NCI-H1694 treated with DMSO at 0.1 percent for 48 hours (cell line): ENCODE measurements at places on chromosomes 7 and 10.

DNA sequence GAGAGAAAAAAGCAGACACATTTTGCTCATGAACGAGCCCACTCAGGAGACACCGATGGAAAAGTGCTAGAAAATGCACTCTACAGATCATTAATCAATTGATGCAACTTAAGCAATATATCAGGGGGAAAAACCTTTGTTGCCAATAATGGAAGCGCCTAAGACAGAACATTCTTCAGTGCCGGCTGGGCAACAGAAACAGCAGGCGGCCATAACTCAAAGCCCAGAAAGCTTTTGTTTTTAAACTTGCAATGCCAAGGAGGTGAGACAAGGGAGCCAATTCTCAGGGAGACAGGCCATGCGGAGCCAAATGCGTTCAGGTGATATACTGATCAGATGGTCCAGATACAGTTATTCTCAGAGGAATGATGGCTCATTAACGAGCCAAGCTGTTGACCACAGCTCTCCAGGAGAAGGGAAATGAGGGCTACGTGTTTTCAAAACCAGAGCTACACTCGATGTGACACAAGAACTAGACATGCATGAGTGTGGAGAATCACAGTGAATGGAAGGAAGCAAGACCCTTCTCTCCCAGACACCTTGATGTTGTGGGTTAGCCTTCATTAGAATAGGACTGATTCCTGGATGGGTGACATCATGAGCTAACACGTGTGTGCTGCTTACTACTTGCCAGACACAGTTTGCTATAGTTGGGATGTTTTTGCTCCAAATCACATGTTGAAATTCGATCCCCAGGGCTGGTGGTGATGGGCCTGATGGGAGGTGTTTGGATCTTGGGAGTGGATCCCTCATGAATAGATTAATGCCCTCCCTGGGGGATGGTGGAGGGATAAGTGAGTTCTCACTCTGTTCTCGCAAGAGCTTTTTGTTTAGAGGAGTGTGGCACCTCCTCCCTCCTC is 79.1 kb upstream of the KCNMA1 start:
- DNase-seq = no peak

- DNase-seq = peak; percentile 37
Observed at GRCh38 chr10:77637532-77638320, at the start of gene KCNMA1. TSS of gene KCNMA1 (minus strand) at chr10:77637808.

GRCh38 chr7:101588131-101588935 is 40.8 kb downstream of the MYL10 start:
- DNase-seq = no peak

DNA sequence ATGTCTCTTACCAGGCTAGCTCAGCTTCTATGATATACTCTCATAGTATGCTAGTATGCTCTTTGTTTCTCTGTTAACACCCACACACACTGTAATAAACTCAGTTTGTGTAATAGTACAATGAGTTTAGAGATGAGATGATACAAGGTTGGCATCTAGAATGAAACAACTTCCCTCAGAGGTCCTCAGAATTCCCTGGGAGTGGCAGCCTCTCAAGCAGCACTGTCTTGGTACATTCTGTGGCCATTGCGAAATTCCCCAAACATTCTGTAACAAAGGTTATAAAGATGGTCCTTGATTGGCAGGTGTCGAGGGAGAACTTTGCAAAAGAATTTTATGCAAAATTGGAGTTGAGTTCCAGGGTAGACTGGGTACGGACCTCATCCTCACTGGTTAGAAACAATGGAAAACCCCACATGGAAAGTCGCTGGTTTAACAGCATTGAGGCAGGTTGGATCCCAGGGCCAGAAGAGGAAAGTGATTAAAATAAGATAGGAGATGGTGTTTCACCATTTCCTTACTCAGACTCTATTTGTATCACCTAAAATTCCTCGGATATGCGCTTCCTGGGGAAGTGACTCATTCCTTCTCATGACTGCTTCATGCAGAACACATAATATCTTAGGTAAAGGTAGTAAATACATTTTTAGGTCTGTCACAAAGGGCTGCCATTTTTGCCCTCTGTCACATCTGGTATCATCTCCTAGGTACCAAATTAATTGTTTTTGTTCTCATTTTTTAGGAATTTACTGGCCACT is 657.8 kb downstream of the SORCS1 start:
- no peak for DNase-seq

DNA sequence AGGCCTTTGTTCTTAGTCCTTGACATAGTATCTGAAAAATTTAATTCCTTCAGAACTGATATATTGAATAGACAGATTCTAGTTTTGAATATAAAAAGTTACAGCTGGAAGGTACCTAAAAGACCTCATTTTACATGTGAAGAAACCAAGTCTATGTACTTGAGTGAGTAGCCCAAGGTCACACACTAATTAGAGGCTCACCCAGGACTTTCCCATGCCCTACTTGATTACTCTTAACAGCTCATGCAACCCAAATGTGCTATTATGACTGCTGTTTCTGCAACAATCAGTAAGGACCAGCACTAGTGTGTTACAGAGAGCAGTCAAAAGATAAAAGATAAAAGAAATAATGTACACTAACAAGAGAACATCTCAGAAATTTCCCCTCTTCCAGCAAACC is 40.7 kb upstream of the BET1 start:
- DNase-seq = no peak

DNA sequence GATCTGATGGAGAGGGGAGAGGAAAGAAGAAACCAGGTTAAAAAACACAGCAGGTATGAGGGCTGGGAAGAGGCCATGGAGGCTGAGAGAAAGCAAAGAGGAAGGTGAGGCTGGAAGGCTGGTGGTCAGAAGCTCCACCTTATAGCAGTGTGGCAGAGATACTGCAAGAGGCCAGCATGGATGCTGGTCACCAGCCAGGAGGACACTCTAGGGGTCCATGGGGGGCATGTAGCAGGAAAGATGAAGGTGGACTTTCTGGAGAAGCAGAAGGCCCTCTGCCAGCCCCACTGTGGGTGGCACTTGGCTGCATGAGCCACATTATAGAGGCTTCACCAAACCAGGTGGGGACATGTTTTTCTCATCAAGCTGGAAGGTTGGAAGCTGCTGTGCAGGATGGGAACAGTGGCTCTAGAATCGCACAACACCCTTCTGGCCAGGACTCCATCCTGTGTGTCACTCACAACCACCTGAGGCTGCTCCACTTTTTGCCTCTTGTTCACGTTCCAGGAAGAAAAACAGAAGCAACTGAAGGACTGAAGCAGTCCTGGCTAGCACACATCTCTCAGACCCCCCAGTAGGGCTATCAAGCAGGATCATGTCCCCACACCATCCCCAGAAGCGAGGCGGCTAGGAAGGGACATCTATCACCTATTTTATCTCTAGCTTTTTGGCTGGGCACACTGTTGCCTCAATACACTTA is 587.5 kb upstream of the MGMT start:
- DNase-seq = no peak

GRCh38 chr10:117688358-117688757 is 145.8 kb downstream of the EMX2 start:
- no peak for DNase-seq

GRCh38 chr10:97365761-97366351 is 31.3 kb upstream of the FRAT2 start:
- DNase-seq = peak; percentile 9

DNA sequence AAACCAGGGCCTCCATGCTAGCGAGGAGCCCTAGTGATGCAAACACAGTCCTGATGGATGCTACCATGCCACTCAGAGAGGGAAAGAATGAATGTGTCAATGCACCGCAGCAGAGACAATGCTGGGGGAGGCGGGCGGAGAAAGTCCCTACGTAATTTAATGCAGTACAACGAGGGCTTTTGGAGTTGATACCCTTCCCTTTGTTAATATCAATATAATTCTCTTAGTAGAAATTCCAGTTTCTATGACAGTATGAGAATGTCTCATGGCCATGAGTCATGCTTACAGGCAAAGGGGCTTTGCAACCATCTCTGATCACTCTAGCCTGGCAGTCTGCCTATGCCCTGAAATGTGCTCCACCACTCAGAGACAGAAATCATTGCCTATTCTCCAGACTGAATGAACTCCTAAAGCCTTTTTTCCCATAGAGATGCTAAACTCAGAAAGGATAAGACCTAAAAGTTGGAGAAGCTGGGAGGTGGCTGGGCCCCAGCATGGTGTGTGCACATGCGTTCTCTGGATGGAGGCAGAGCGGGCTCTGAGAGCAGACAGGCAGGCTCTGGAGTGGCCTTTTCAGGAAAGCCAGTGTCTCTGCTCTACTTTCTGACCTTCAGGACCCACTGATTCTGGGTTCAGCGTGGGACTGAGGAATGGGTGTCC is 20.3 kb upstream of the GIMAP2 start:
- DNase-seq = no peak

DNA sequence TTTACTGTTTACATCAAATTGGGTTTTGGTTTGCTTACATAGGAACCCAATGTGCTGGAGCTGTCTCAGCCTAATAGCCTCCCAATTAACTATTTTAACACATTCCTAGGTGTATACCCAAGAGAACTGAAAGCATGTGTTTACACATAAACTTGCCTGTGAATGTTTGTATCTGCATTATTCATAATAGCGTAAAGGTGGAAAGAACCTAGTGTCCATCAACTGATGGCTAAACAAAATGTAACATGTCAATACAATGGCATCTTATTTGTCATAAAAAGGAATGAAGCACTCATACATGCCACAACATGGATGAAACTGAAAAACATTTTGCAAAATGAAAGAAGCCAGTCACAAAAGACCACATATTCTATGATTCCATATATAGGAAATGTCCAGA is 160.6 kb upstream of the EEPD1 start:
- DNase-seq = no peak

GRCh38 chr7:77760809-77761453 is 37.3 kb downstream of the TMEM60 start:
- DNase-seq = no peak

DNA sequence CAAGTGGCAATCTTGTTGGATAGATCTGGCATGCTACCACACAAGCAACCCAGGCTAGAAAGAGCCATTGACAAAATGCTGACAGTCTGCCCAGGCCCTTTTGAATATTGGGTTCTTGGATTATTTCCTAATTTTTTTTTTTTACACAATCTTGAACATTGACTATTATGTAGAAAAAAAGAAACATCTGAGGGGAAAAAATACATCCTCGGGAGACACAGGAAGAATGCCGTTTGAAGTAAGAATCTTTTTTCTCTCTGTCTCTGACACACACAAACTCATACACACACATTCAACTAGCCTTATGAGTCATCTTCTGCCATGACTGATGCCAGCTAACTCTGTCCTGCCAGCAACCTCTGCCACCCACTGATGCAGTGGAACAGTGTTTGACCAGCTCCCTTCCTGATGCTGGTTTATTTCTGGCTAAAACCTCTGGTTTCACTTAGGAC is 47.2 kb downstream of the SORBS1 start:
- DNase-seq = no peak

DNA sequence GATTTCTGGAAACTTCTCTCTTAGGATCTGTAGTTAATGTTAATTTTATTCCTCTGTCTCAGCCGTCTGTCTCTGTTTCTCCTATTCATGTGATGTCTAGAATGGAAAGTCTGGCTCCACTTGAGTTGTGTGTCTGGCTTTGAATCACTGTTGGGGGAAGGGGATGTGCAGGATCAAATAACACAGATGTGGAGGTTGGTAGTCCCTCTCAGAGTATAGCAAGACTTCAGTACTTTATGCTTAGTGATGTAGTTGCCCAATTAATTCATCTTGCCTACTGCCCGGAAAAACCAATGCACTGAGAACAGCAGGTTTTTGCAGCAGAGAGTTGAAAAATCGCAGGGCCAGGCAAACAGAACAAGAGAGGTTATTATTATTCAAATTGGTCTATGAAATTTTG is 79.2 kb downstream of the PHTF2 start:
- DNase-seq = no peak

- DNase-seq = no peak
Observed at GRCh38 chr10:84405662-84406061, 77.3 kb downstream of the CCSER2 start.

GRCh38 chr10:8130973-8131911 is 76.8 kb downstream of the GATA3 start:
- DNase-seq = no peak

GRCh38 chr10:68516766-68517165 is 10.6 kb downstream of the SLC25A16 start:
- DNase-seq = no peak

DNA sequence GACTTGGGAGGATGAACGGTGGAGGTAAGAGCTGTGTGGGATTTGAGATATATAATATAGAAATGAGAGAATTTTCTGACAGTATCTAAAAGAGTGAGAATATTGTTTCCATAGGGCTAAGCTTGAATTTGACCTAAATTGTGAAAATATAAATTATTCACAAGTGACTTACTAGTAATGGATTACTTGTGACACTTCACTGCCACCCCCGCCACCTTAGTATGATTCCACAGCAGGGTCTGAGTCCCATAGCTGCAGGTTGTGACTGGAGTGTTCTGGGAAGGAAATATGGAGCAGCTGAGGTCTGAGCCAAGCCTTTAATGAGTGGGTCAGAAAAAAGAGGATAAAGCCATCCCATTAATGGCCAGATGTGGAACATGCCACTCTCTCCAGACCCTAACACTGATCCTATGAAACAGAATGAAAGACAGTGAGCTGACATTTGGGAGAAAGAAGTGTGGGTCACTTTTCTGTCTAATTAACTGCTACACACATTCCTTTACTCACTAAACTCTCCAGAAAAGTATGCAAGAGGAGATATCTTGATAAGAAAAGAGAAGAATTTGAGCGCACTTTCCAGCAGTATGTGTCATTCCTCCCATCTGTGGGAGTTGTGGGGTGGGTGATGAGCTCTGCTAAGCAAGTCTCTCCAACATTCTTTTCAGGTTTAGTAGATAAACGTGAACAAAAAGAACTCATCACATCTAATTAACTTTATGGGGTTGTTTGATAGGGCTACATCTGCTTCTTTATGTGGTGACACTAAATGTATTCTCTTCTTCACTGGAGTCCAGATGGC is 1193.4 kb downstream of the SORCS3 start:
- no peak for DNase-seq

GRCh38 chr10:44069573-44069972 is 315.3 kb downstream of the CXCL12 start:
- no peak for DNase-seq

DNA sequence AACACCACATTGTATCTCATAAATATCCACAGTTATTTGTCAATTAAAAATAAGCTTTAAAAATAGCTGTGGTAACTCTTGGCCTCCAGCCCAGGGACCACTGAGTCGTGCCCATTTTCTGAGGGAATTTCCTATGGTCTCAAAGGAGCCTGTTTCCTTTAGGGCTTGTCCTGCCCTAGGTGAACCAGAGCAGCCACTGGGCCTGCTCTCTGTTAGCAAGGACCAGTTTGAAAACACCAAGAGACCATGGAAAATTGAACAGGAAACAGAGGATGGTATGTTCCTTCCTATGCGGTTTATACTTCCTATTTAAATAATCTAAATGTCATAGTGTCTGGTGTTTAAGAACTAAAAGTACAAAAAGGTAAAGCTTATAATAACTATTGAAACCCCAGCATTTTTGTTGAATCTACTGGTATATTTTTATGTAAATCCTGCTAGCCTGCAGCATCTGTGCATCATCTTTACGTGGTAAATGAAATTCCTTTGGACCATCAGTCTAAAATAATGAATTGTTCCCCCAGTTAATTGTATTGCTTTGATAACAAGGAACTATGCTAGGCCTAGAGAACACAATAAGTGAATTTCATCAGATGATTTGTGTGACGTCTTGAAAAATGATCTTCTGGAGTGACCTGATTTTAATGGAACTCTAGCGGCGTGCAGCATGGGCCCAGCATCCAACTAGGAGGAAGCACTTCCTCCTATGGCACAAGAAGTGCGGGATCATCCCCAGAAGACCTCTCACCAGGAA is 333.7 kb downstream of the GFRA1 start:
- DNase-seq = no peak
